ENCODE measurements at places on chromosomes 2 and 18.

GRCh38 chr2:17593841-17594491 lies 53.5 kb downstream of the VSNL1 start:
- no peak for DNase-seq

DNA sequence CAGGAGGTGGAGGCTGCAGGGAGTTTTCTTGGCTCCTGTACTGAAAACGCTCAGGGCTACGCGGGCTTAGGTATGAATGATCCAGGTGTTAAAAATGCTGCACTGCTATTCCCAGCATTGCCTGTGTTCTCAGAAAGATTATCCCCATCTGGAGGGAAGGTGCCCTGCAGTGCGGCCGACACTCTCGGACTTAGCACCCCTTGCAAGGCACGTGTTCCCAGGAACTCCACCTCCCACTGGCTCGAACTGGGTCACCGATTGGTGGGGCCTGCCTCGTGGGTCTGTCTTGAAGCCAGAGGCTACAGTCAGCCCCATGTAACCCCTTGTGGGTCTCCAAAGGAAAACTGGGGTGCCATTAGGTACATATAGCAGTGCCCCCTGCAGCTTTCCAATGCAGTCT lies 25.7 kb downstream of the ANO7 start:
- no peak for DNase-seq

DNA sequence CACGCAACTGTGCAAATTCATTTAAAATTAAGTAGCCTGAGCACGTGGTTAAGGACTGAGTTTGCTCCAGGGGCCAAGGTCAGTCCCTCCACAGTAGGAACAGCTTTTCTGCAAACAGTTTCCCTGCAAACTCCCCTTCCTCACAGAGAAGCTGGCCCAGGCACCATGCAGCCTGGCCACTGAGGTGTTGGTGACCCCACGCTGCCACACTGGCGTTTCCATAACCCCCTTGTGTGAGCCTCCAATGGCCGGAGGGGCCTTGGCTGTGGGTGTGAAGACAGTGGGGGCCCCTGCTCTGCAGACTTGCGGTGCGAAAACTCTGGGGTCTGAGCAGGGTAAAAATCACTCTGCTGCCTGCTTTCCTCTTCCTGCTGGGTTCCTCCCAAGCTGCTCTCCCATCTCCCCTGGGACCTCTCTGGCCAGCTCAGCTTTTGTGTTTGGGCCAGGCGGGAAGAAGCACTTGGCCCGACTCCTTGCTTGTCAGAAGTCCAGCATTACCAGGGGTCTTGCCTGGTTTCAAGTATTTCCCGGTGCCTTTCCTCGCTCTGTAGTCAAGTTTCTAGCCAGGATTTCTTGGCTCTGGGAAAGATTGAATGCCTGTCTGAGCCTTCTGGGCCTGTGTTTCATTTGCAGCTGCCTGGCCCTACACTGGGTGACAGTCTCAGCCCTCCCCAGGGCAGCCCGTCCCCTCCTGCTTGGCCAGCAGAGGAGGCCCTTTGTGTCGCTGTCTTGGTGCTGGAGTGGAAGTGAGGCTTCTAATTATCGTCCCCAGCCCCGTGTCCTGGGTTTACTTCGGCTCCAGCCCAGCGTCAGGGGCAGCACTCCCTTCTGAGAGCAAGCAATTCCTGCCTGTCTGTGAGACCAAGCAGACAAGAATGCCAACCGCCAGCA lies 131.4 kb upstream of the SLC1A4 start:
- DNase-seq, result no peak

GRCh38 chr18:11842562-11842961 lies 8.7 kb upstream of the CHMP1B start:
- no peak for DNase-seq

DNA sequence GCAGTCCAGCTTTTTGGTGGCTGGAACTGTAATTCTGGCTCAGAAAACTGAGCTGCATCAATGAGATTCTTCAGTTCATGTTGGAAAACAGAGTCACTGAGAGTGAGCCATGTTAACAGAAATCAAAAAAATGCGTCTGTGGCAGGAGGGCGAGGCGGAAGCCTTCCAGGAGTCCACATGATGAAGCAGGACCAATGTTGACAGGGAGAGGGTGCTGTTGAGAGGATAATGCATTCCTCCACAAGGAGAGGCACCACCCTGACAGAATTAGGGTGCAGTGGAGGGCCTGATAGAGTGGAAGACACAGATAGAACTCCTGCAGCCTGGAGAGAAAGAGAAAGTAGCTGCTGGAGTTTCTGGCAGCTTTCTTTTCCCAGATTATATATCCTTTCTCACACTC lies 111.5 kb downstream of the MGAT5 start:
- no peak for DNase-seq

- DNase-seq, result no peak
These were observed 38.9 kb upstream of the OTOF start for GRCh38 chr2:26516781-26517180.

- peak; percentile 74 for DNase-seq
These were observed 7.0 kb downstream of the LPIN1 start for GRCh38 chr2:11753452-11753885.

GRCh38 chr2:214264171-214264570 lies 146.7 kb upstream of the VWC2L start:
- no peak for DNase-seq

GRCh38 chr2:224357098-224357901 lies 44.6 kb downstream of the FAM124B start:
- peak; percentile 69 for DNase-seq
